Epithelial cell of proximal tubule (primary cell): ENCODE measurements at places on chromosomes 7 and 10. TPM values are rescaled to one million over a fixed set of nuclear protein-coding genes. Genes with fewer than 3 reads are reported as not detected.
A peak's percentile ranks its signal among the peaks of the same experiment; 100 is the strongest.

- DNase-seq, result no peak
Measured at GRCh38 chr7:30877015-30877769, 34.5 kb upstream of the AQP1 start.

DNA sequence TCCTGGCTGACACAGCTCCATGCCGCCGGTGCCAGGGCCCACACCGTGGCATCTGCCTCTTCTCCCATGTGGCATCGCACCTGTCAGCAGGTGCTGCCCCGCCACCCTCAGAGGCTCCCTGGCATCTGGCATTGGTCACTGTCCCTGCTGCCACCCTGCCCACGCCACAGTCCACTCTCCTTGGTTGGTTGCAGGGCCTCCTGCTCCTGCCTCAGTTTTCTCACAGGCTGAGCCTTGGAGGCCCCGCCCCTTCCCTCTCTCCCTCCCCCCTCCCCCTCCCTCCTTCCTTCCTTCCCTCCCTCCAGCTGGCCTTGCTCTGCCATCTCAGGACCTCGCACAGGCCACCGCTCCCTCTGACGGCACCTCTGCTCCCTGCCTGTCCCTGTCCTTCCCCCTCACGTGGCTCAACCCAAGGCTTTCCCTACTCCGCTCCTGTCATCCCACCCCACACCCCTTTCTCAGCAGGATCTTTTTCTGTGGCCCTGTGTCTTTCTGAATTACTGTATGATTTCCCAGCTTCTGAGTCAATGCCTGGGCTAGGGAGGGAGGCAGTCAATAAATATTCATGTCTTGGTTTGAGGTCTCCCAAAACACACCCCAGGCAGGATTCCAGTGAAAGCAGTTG, 87.4 kb downstream of the INPP5A start:
- no peak for DNase-seq

- DNase-seq, result no peak
Measured at GRCh38 chr10:113379091-113379490, 173.8 kb upstream of the HABP2 start.

DNA sequence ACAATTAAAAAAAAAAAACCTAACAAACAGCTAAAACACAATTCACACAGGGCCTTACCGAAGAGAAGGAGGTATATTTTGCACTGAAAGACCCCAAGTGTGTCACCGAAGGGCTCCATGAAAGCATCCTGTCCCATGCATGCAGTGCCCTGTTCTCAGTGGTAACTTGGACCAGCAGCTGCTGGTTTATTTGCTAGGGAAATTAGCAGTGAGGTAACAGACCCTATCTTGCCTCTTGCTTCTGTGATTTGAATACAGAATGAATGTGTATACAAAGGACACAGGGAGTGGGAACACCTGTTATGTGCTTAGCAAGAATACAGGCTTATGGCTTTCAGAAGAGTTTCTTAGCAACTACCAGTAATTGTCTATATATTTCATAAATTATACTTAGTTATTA, at the start of gene HEPACAM2:
Gene HEPACAM2 (minus strand): TSS at position 160 of the 400 bp plus-strand sequence.
- DNase-seq, result no peak

DNA sequence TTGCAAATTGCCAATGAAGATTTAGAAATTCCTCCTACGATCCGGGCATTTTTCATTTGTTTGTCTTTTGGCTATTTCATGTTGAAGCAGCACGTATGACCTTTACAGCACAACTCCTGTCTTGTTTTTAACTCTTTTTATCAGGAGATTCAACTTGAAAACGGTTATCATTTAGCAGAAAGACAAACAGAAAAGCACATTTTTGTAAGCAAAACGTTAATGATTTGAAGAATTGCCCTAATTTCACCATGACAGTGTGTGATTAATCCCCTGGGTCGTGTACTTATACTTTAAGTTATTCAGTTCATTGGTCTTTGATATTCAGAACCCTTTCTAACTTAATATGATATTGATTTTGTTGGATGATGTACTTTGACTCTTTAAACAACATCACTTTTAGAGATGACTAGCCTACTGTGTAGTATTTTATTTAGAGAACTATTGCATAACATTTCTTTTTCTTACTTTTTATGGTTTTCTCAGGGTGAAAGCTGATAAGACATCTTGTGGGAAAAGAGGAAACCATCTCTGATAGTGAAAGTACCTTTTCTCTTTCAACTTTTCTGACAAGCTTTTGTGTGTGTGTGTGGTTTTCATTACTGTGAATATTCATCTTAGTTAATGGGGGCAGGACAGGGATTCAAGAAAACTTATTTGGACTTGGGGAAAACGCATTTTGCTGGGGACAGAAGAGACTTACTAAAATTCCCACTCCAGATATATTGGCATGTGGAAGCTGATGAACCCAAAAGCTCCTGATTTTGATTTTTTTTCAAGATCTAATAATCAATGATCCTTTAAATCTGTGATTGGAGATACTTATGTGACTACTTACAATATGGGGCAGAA, 8.1 kb downstream of the HHEX start:
- DNase-seq, result no peak

DNA sequence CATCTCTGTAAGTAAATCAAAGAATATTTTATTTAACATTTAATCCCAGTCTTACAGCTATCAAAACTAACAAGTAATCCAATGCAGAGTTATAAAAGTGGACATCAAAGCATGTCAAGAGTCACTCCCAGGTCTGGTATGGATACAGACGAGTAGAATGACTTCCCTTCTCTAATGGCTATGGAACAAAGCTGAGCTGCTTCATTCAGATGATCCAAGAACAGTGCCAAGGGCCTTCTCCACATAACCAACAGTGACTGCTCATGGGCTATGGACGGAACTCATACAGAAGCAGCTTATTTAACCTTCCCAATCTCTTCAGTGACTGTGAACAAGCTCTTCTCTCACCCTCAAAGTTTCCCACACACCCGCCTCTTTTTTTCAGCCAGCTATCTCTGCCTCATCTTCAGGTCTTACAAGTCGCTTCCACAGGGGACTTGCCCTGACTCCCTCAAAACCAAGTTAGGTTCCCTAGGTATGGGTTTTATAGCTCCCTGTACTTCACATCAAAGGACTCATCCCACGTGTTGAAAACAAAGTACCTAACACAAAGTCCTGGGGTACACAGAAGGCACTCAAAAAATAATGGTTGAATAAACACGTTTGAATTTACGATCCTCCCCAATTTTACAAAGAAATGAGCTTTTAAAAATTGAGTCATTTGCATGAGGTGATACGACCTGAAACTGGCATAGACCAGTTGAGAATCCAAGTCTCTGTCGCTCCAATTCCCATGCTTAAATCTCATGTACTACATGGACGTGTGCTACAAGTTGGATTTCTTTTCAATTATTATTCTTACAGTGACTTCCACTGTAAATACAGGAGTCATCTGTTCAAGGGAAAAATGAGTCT, 3.1 kb downstream of the USP6NL start:
- DNase-seq, result no peak

- no peak for DNase-seq
Measured at GRCh38 chr10:6405713-6406112, 174.4 kb downstream of the PRKCQ start.

DNA sequence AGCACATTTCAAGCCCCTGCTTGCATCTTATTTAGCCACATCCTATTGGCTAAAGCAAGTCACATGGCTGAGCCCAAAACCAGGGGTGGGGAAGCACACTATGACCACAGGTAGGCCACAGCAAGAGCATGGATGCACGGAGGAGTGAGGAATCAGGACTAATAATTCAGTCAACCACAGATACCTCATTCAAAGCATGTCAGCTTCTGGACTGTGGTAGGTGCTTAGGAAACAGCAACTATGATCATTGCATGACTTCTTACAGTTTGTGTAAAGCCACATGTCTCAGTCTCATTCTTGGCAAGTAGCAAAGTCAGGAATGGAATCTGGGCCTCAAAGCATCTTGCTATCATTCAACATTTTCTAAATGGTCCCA, 79.0 kb upstream of the EMX2 start:
- DNase-seq, result no peak

DNA sequence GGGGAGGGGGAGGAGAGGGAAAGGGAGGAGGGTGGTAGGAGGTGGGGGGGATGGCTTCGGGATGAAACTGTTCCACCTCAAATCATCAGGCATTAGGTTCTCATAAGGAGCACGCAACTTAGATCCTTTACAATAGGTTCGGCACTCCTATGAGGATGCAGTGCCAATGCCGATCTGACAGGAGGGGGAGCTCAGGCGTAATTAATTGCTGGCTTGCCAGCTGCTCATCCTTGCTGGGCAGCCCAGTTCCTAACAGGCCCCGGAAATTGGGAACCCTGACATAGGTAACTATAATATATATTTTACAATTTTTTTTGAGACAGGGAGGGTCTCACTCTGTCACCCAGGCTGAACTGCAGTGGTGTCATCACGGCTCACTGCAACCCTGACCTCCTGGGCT, 118.8 kb upstream of the SFMBT2 start:
- no peak for DNase-seq

- DNase-seq, result no peak
Measured at GRCh38 chr7:19051767-19052375, 65.6 kb downstream of the TWIST1 start.

GRCh38 chr7:151673216-151673615, 153.5 kb upstream of the RHEB start:
- DNase-seq, result no peak

DNA sequence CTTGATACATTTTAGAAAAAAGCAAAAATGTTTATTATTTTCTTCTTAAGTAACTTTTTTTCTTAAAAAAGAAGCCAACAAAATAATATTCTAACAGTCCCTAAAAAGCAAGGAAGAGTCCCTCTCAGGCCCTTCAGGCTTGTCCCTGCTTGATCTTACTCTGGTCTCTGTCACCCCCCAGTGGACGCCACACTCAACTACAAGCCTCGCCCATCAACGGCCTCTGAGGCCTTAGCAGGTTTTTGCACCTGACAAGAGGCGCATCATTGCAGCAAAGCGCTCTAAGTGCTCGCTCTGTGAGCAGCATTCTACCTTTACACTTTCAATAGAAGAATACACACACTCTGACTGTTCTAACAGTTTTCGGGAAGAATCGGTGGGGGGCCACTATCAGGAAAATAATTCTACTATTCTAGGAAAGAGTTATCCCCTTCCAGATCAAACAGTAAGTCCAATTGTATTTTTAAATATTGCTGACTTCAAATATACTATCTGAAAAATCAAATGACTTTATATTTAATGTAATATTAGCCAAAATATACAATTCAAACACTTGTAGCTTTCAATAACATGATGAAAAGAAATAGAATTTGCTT, 139.2 kb downstream of the USP6NL start:
- DNase-seq, result no peak

DNA sequence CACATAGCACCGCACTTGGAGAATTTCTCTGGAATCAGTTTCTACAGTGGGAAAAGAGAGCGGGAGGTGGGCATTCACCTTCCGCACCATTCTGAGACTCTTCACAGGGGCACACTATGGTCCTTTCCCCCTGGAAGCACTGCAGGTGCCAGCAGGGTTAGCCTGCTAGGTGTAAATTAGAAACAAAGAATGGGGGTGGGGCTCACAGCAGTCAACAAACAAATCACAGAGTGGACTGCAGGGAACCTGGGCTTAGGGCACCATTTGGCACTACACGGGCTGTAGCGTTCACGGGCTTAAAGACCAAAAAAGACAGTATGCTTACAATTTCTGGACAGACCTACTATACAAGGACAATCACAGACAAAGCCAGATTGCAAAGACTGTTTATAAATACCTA, 8.0 kb upstream of the PKD1L1 start:
- no peak for DNase-seq

- no peak for DNase-seq
Measured at GRCh38 chr10:71390921-71391690, 5.6 kb upstream of the CDH23 start.

- DNase-seq, result no peak
Measured at GRCh38 chr10:86757113-86757972, 924 bp downstream of the BMPR1A start.

DNA sequence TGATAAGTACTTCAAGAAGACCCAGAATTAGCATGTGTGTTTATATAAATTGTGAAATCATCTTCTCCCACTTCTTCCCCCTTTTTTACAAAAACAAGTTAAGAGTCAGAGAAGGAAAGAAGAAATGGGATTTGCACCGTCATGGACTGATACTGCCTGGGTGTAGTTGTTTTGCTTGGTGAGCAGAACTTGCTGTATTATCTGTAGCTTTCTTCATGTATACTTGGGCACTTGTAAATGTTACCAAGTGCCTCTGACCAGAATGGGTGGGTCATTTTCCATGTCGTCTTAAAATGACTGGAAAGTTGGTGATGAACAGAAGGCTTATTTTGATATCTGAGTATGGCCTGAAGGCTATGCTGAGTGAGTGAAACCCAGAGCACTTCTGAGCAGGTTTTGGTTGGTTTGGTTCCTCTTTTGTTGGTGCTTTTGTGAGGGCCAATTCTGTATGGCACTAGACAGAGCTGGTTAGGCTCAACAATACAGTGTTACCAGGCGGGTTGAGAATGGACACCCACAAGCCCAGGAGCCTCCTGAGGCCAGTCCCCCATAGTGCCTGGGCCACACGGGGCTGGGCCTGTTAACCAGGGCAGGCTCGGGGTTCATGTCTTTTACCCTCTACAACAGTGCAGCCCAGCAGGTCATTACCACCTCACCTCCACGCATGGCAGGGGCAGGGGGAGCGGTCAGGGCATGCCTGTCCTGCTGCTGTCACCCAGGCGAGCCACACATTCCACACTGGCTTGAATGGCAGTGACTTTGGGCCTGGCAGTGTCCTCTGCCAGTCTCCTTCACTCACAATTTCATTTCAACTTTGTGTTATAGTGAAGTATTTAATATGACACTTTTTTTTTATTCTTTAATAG, 115.1 kb downstream of the CCNY start:
- no peak for DNase-seq

GRCh38 chr7:82131215-82131614, 312.4 kb downstream of the CACNA2D1 start:
- no peak for DNase-seq

GRCh38 chr10:131693766-131694165, 207.0 kb upstream of the PPP2R2D start:
- no peak for DNase-seq

GRCh38 chr7:12403287-12404181, at the start of gene VWDE:
VWDE (minus strand) TSS chr7:12403865; CDS start chr7:12403716, 149 bp downstream.
- DNase-seq, result no peak

- DNase-seq, result peak; percentile 87
Measured at GRCh38 chr7:151599401-151600227, 79.9 kb upstream of the RHEB start.

DNA sequence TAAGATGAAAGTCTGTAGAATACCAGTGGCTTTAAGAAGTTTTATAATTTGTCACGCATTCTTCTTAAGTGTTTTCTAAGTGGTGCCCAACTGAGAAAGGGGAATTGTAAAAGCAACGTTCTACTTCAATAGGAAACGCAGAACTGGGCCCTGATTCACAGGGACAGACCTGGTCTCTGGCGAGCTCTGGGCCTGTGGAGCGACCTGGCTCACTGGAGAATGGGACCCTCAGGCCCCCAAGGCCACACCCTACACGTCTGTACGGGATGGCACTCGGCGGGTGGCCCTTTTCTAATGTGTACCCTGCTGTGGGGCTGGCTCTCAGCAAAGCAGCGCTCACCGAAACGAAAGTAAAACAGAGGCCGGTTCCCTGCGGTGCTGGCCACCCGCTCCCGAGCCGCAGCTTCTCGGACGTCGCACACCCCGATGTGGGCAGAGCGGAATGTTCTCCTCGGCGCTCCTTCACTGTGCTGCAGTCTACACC, 205.0 kb downstream of the DIP2C start:
- no peak for DNase-seq

Gene USP6NL
- 14.7 and 18.8 TPM in 2 replicates for total RNA-seq

Gene ACBD7
- total RNA-seq, result 1.2 and 1.6 TPM in 2 replicates

Gene SHH
- total RNA-seq, result 1.7 and 4.4 TPM in 2 replicates

Gene SFTPD
- not detected in 2 replicates for total RNA-seq

Gene CPA2
- total RNA-seq, result 0.14 TPM in 1 of 2 replicates, not detected in the other

Gene RAMP3
- not detected in 2 replicates for total RNA-seq

Gene HSPA12A
- total RNA-seq, result 8.9 and 13.0 TPM in 2 replicates

Gene PLAU
- 406 and 970 TPM in 2 replicates for total RNA-seq

Gene MRLN
- total RNA-seq, result not detected in 2 replicates

Gene HOXA5
- total RNA-seq, result 20.1 and 47.6 TPM in 2 replicates

Gene ZFYVE27
- 13.5 and 23.6 TPM in 2 replicates for total RNA-seq

Gene GIMAP2
- total RNA-seq, result 0.07 TPM in 1 of 2 replicates, not detected in the other

Gene SH3PXD2A
- 4.8 and 5.8 TPM in 2 replicates for total RNA-seq
